Activated naive CD8-positive, alpha-beta T cell treated with anti-CD3 and anti-CD28 coated beads for 36 hours (primary cell): ENCODE measurements at places on chromosomes 1 and 21.
A peak's percentile ranks its signal among the peaks of the same experiment; 100 is the strongest.

- H3K27ac ChIP-seq: peak overlapping the region; percentile 89
- no peaks in the 10 kb centered on the region for H3K27me3 ChIP-seq
- H3K4me1 ChIP-seq: peaks cover 53% of the 10 kb centered on the region
- no peak for DNase-seq
- H3K36me3 ChIP-seq: peaks cover 3% of the 10 kb centered on the region
- H3K4me3 ChIP-seq: peak overlapping the region; percentile 91
Observed at GRCh38 chr1:185156288-185156853, 382 bp downstream of the TRMT1L start.

DNA sequence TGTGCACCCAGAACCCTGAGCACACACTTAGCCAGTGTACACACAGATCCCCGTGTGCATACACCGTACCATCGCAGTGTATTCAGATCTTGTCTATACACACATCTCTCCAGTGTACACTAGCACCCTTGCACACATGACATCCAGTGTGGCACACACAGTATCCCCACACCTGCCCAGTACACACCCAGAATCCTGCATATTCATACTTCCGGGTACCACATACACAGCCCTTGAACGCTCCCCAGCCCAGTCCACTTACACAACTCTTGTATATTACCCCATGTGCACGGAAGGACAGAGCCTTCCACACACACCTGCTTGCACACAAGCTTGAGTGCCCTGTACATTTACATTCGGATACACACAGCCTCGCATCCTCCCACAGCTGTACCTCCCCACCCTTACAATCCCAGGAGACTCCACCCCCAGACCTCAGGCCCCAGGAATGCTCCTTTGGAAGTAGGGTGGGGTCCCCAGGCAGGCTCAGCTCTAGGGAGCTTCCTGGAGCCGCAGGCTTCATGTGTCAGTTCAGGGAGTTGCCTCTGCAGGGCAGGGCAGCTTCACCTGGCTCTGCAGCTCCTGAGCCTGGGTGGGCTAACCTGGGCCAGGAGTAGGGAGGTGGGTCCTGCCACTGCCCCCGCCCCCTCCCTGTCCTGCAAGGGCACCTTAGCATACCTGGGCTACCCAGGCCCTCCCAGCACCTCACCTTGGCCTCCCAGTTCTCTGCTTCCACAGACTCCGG, 46.2 kb downstream of the AHDC1 start:
- no peak overlapping the region for H3K4me3 ChIP-seq
- no peak for DNase-seq
- no peaks in the 10 kb centered on the region for H3K27me3 ChIP-seq
- peaks cover 27% of the 10 kb centered on the region for H3K4me1 ChIP-seq
- no peak overlapping the region for H3K27ac ChIP-seq
- H3K36me3 ChIP-seq: peaks cover 1% of the 10 kb centered on the region

DNA sequence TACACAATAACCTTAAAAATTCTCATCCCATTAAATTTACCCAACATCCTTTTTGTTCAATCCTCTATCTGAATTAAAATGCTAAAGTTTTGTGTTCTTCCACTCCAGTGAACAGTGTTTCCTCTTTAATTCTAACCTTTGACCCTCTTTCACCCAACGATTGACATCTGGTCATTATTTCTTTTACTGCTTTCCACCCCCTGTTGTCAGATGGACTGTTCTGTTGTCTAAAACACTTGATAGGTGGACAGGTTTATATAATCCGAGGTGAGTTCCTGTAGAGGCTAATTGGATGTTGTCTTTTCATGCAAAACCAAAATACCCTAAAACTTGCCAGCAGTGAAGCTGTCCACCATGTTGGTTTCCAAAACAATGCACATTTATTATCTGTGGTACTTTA, 73.4 kb upstream of the SERTAD4 start:
- H3K27me3 ChIP-seq: peaks cover 17% of the 10 kb centered on the region
- no peaks in the 10 kb centered on the region for H3K4me1 ChIP-seq
- DNase-seq: no peak
- H3K27ac ChIP-seq: no peak overlapping the region
- H3K4me3 ChIP-seq: no peak overlapping the region

- peaks cover 4% of the 10 kb centered on the region for H3K27me3 ChIP-seq
- no peaks in the 10 kb centered on the region for H3K36me3 ChIP-seq
- H3K4me1 ChIP-seq: no peaks in the 10 kb centered on the region
- no peak for DNase-seq
- no peak overlapping the region for H3K27ac ChIP-seq
- no peak overlapping the region for H3K4me3 ChIP-seq
Observed at GRCh38 chr1:234089396-234089795, 184.9 kb downstream of the SLC35F3 start.

- DNase-seq: no peak
- no peaks in the 10 kb centered on the region for H3K27me3 ChIP-seq
- no peak overlapping the region for H3K4me3 ChIP-seq
- H3K27ac ChIP-seq: no peak overlapping the region
Observed at GRCh38 chr1:222196736-222197135, 351.2 kb downstream of the HHIPL2 start.

DNA sequence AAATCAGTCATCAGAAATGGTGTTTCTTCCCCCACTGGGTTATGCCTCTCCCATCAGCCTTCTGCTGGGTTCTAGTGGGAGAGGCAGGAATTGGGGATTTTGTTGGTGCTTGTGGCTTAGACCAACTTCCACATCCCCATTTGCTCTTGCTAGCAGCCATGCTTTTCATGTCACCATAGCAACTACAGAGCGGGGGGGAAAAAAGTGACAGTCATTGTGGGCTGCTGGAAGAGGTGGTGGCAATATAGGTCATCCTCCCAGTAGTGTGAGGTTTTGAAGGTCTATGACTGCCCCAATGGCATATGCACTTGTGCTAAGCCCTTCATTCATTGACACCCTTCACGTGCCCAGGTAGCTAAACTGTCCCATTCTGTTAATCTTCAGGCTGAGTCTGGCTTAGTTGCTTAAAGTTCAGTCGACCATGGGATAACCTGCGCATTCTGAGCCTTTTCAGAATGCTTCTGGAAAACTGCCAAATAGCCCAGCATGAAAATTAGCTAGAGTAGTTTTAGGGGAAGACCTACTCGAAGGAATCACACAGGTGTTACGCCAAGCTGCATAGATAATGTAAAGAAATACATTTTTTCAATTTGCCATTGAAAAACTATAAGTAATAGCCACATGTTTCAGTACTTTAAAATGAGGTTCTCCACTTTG, 53.7 kb upstream of the ZNF326 start:
- peaks cover 12% of the 10 kb centered on the region for H3K36me3 ChIP-seq
- H3K27me3 ChIP-seq: no peaks in the 10 kb centered on the region
- no peaks in the 10 kb centered on the region for H3K4me1 ChIP-seq
- no peak overlapping the region for H3K27ac ChIP-seq
- DNase-seq: peak; percentile 14
- H3K4me3 ChIP-seq: no peak overlapping the region

DNA sequence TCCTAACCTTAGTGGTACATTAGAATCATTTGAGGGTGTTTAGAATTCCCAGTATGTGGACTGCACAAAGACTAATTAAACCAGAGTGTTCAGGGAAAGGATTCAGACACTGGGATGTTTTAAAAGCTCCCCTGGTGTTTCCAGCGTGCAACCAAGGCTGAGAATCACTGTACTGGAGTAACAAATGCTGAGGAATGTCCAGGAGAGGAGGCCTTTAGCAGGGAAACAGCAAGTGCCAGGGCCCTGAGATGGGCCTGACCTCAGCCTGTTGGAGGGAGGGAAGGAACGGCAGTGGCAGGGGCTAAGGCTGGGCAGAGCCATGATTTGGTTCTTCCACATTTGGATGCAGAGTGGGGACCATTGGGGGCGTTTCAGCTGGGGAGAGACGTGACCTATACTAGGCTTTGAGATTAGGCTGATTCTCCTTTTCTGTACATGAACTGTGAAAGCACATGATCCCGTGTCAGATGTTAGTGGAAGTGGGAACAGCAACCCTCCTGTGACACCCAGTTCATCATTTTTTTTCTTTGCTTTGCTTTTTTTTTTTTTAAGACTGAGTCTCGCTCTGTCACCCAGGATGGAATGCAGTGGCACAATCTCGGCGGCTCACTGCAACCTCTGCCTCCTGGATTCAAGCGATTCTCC, 49.3 kb downstream of the KANK4 start:
- H3K4me1 ChIP-seq: peaks cover 15% of the 10 kb centered on the region
- peaks cover 4% of the 10 kb centered on the region for H3K36me3 ChIP-seq
- H3K27ac ChIP-seq: peak overlapping the region; percentile 60
- no peak for DNase-seq

DNA sequence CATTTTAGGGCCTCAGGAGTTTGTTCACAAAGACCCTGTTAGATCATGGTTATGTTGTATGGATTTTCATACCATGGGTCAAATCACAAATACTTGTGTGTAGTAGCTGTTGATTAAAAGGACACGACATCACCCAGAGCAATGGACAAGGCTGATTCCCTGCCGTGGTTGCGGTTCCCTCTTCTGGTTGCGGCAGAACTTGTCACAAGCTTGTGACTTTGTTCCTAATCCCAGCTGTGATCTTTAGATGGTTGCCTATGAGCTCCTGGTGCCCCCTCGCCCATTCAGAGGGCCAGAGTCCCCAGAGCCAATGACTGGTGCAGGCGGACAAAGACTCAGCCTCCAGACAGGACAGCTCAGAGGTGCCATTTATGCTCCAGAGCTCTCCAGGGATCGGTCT, 11.8 kb upstream of the SDHB start:
- H3K4me1 ChIP-seq: peaks cover 7% of the 10 kb centered on the region
- no peak overlapping the region for H3K27ac ChIP-seq
- H3K27me3 ChIP-seq: no peaks in the 10 kb centered on the region
- H3K36me3 ChIP-seq: peaks cover 2% of the 10 kb centered on the region

DNA sequence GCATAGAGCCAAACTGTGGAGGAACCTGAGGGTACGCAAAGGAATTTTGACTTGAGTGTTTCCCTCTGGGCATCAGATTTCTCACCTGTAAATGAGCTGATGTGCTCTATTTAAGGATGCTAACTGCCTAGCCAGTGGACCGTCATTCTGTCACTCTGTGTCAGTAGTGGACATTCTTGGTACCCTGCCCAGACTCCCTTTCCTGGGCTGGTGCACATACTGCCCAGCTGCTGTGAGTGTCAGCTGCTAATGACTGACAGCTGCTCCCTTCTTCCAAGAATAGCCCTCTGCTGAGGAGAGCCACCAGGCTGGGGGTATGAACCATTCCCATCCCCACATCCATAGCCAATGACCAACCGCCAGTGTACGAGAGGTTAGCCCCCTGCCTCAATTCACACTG, 193.1 kb upstream of the DAB1 start:
- peaks cover 5% of the 10 kb centered on the region for H3K4me1 ChIP-seq
- no peak for DNase-seq
- H3K4me3 ChIP-seq: no peak overlapping the region
- H3K27ac ChIP-seq: no peak overlapping the region
